ENCODE measurements at places on chromosomes 6 and 20.

- DNase-seq = no peak
These were observed 889 bp upstream of the FLOT1 start for GRCh38 chr6:30743099-30744053.

- no peak for DNase-seq
These were observed 53.6 kb upstream of the ZNF337 start for GRCh38 chr20:25750220-25750764.

DNA sequence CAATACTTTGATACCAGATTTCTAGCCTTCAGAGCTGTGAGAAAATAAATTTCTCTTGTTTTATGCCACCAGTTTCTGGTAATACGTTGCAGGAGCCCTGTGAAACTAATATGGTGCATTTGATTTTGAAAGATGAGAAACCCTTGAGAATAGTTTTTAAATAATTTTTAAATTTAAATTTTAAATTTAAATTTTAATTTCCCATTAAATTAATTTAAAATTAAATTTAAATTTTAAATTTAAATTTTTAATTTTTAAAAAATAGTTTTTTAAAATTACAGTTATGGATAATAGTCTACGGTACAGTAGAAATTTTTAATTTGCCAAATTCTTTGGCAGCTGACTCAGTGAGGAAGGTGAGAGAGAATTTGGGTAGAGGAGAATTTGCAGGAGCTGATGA, 68.6 kb upstream of the SLC24A3 start:
- DNase-seq = no peak

GRCh38 chr6:41200296-41200900, 551 bp downstream of the TREML2 start:
- no peak for DNase-seq

GRCh38 chr6:17086469-17086868, 15.4 kb upstream of the STMND1 start:
- DNase-seq = peak; percentile 7

DNA sequence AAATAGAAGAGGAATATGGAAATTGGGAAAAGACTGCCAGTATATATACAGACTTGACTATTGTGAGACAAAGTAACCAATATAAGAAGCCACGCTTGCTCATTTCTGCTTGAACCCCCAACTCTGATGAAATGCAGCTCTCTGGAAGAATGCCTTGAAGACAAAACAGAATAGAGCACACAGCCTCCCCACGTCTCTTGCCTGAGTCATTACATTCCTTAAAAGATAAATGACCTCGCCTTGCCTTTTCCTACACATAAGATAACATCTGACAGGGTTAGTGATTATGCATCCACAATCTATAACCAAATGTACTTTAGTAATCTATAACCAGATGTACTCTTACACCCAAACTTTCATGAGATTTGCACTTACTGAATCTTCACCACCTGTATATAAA, 141.1 kb upstream of the EEF1E1 start:
- no peak for DNase-seq

GRCh38 chr20:64038565-64039292, 2.7 kb downstream of the C20orf204 start:
- peak; percentile 75 for DNase-seq

DNA sequence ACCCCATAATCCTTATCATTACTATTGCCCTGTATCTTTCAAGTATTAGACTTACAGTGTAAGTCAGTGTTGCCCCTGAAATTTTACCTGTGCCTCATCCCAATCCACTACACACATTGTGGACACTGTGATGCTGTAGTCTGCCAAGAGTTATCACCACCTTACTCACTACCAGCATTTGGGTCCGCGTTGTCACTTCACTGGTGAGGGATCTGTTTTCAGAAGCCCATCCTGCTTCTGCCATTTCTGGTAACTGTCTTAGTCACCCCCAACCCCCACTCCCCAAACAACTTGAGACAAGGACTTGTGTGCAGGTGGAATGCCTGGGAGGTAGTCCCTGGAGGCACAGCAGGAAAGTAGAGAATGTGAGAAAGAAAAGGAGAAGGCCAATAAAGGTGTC, 6.0 kb upstream of the RAB44 start:
- no peak for DNase-seq

Measured in stimulated activated CD4-positive, alpha-beta T cell treated with anti-CD3 and anti-CD28 coated beads, TNF-alpha, amount 100 ng/mL, for 24 hours (primary cell).